ENCODE measurements at places on chromosomes 6 and 20. TPM values are rescaled to one million over a fixed set of nuclear protein-coding genes. Genes with fewer than 3 reads are reported as not detected.
A peak's percentile ranks its signal among the peaks of the same experiment; 100 is the strongest.

GRCh38 chr6:100371591-100371990 lies 93.1 kb downstream of the SIM1 start:
- DNase-seq = no peak

DNA sequence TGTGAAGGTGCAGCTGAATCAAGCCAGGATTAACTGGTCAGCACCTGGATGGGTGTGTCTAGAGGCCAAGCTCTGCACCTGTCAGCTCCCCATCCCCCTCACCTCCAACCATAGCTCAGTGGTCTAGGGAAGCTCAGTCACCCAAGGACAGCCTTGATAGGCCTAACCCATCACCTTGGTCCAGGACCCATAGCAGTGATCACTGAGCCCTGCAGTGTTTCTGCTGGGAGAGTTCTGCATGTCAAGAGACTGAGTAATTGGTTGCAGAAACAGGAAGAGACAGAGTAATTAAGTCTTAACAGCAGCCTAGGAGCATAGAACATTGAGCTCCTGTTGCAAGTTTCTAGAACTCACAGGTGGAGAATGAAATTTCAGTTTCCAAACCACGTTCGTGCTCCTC lies 18.7 kb upstream of the RALGAPB start:
- peak; percentile 85 for DNase-seq

Gene IFNGR1
- 143 TPM for total RNA-seq

Gene DEFB132
- total RNA-seq = not detected

DNA sequence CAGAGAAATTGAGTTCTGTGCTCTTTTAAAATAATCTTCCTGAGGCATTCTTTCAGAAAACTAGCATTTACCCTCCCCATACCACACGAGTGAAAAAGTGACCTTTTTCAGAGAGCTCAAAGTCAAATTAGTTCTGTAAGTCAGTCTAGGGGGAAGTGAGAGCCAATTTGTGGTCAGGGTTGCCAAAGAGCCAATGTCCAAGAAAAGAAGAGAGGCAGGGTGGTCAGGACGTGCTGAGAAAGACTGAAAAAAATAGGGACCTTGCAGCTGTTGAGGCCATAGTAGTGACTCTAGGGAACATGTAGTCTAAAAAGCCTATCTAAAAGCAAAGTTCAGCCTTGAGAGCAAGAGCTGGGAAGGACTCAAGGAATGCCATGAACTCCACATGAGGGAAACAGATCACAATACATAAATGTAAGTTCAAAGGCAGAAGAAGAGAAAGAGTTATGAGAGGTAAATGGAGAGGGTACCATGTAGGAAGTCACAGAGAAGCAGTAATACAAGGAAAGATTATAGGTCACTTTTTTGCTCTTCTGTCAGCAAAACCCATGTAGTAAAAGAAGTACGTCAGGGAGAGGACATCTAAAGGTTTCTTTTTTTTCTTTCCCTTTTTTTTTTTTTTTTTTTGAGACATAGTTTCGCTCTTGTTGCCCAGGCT lies 565.1 kb upstream of the FLRT3 start:
- no peak for DNase-seq

DNA sequence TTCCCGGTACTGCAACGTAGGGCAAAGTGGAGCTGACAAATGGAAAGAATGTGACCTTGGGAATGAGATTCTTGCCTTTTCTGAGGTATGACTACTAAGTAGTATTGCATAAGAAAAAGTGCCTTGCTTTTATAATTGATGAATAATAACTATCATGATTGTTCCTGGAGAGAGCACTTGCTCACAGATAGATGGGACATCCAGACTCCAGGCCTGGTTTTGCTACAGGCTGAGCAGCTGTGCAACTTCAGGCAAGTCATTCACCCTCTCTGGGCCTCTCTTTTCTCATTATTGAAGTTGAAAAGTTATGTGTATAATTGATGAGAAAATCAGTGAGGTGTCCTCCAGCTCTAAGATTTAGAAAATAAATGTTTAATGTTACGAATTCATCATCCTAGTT lies 53.6 kb upstream of the MBOAT1 start:
- DNase-seq = no peak

Gene DOK5
- total RNA-seq = under 0.01 TPM

Gene ZC2HC1B
- not detected for total RNA-seq

Gene CPXM1
- total RNA-seq = 0.17 TPM

Gene ADGRF5
- 0.70 TPM for total RNA-seq

- DNase-seq = no peak
These were observed 224.9 kb downstream of the ANKRD60 start for GRCh38 chr20:58003525-58003924.

DNA sequence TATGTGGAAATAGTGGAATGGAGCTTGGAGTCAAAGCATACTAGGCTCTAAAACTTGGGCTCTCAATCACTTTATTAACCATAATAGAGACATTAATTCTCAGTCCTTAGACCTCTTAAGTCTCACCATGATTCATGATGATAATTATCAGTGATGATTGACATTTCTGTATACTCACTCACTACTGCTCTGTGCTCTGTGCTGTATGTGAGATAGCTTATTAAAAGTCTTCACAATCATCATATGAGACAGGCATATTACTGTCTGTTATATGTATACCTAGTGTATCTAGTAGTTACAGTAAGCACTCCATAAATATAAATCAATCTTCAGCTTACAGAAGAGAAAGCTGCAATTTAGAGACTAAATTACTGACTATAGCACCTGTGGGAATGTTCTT lies 236.0 kb upstream of the JAG1 start:
- DNase-seq = no peak

- DNase-seq = no peak
These were observed 20.5 kb upstream of the IP6K3 start for GRCh38 chr6:33766921-33767907.

Gene GPX5
- total RNA-seq = not detected

GRCh38 chr6:33668328-33668727 lies 43.2 kb downstream of the UQCC2 start:
- DNase-seq = no peak

DNA sequence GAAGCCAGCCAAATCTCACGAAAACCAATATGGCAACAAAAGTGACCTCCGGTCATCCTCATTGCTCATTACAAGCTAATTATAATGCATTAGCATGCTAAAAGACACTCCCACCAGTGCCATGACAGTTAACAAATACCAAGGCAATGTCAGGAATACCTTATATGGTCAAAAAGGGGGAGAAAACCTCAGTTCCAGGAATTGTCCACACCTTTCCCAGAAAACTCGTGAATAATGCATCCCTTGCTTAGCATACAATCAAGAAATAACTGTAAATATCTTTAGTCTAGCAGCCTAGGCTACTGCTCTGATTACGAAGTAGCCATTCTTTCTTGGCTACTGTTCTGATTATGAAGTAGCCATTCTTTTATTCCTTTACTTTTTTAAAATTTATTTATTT lies 112.5 kb upstream of the FKBP1C start:
- no peak for DNase-seq

Gene BMP7
- not detected for total RNA-seq

- DNase-seq = no peak
These were observed 40.0 kb upstream of the TFAP2B start for GRCh38 chr6:50778696-50779095.

DNA sequence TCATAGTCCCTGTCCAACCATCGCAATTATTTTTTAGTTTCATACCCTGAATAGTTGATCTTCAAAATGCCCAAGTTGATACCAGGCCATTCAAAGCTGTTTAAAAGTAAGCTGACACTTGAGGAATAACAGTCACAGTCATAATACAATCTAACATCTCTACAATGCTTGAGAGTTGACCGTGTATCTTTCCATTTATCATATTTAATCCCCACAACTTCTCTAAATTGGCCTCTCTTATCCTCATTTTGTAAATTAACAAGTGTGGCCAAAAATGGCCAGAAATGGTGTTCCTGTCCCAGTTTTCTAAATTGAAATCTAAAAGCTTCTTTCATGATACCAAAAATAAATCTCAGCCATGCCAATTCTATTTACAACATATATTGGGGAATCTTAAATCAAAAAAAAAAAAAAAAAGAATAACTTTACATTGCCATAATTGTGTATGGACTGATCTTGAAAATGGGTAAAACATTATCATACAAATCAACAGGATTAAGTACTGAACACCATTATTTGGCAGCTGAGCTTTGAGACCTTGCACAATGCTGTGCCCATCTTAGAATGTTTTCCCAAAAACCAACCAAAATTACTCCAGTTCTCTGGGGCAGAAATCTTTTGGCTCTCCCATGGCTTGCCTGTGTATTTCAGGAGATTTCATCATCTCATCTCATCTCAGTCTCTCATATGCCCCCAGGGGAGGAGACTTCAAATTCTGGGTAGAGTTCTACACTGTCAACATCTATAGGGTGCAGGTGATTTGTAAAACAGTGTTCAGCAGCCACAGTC lies 448.7 kb upstream of the JARID2 start:
- no peak for DNase-seq

DNA sequence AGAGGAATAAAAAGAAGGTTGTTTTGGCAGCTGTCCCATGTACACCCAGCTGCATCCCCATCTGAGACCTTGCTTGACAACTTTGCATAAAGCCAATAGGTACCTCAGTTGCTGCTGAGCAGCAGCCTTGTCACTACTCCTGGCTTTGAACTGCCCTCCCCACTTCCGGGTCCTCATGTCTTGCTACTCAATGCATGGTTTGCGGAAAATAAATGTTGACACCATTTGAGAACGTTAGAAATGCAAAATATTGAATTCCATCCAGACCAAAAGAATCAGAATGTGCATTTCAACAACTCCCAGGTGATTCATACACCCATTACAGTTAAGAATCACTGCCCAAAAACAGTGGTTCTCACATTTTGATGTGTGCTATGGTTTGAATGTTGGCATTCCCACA lies 32.9 kb downstream of the GPX5 start:
- no peak for DNase-seq

Gene GABRR1
- total RNA-seq = not detected

GRCh38 chr6:92979281-92979680 lies 440.1 kb downstream of the EPHA7 start:
- peak; percentile 22 for DNase-seq

DNA sequence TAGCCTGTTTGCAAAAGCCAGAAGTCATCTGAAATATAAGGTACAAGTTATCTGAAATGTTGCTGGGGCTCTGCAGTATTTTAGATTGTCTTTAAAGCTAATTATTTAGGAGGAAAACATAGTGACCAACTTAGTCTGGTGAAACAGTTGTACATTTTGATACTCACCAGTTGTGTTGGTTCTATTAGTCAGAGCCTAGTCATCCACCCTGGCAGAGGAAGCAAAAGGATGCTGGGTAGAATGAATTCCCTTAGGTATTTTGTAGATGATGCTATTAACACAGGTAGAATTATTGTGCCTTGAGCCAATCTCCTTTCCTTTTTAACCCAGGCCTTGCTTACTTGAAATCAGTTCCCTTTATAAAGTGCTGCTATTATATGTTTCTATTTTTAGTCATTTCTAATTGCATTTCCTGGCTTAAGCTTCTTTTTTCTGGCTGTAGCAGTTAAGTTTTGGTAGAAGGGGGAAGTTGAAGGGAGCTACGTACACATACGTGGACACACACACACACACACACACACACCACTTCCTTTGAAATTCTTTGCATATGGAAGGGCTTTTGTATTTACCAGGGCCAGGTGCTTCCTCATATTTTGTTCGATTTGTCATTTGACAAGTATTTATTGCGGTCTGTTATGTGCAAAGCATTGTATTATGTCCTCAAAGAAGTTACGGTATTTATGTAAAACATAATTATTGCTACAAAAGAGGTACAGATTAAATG lies 82.4 kb downstream of the RTN4IP1 start:
- DNase-seq = peak; percentile 93

Gene FAM83D
- 0.99 TPM for total RNA-seq

DNA sequence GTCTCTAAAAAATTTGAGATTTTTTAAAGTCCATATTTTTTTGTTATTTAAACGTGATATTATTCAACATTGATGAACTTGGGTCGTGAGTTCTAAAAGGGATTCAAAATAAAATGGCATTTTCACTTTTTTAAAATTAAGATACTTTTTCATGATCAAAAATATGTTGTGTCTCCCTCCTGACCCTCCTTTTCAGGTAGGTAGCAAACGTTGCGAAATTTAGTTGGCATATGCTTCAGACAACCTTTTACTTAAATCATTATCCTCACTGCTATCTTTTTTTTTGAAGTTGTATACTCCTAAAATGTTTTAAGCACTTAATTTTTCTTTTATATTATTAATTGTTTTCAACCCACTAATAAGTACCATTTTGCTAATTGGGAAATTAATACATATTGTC lies 133.5 kb downstream of the ARHGAP18 start:
- no peak for DNase-seq

- no peak for DNase-seq
These were observed 218.3 kb upstream of the DTNBP1 start for GRCh38 chr6:15881150-15881549.

Gene HSPA1L
- total RNA-seq = 0.87 TPM

- DNase-seq = no peak
These were observed 22.8 kb upstream of the SLC23A2 start for GRCh38 chr20:5024103-5024502.

GRCh38 chr20:9628141-9628540 lies 113.8 kb downstream of the LAMP5 start:
- no peak for DNase-seq

Gene SLC17A1
- 18.4 TPM for total RNA-seq

GRCh38 chr6:37559501-37559900 lies 59.8 kb upstream of the CCDC167 start:
- no peak for DNase-seq

GRCh38 chr6:133183691-133184090 lies 57.5 kb upstream of the EYA4 start:
- no peak for DNase-seq

GRCh38 chr20:2473516-2473915 lies 2.9 kb upstream of the SNRPB start:
- DNase-seq = peak; percentile 38

DNA sequence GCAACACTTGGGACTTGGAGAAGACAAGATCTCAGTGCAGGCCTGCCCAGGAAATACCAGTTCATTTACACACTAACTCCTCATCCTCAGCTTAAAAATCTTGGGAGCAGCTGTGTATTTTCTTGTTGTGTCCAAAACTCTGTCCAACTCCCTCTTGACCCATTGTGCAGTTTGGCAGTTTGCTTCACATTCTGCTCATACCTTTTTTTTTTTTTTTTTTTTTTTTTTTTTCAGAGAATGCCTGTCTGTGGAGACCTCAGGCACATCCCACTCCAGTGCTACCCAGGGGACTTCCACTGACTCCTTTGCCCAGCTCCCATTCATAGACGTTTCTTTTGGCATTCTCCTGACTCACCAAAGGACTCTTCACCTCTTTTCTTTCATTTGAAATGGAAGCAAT lies 265.8 kb upstream of the TCF21 start:
- peak; percentile 48 for DNase-seq

Gene KCNG1
- 0.69 TPM for total RNA-seq

DNA sequence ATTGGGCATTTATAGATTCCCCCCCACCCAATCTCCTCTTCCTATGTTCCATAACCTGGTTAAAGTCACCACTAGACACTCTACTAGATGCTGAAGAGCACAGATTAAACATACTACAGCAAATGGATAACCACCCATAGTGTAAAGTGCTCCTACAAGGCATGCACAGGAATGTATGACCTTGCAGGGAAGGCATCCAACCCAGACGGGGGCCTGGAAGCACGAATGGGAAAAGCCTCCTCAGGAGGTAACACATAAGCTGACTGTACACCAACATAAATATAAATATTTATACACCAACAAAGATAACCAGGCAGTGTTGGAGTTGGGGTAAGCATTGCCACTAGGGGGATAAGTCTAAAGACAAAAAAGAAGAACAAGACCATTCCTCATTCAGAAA lies 691.7 kb downstream of the GRIK2 start:
- no peak for DNase-seq

Gene FAM217A
- total RNA-seq = not detected

Gene OARD1
- total RNA-seq = 17.1 TPM

GRCh38 chr20:60152792-60153191 lies 194.6 kb downstream of the CDH26 start:
- DNase-seq = no peak

Data from renal cortical epithelial cell (primary cell).